T1000 (cell line): ENCODE measurements at places on chromosomes 2 and 18.

- DNase-seq = no peak
Observed at GRCh38 chr2:60486067-60486466, 67.4 kb downstream of the BCL11A start.

DNA sequence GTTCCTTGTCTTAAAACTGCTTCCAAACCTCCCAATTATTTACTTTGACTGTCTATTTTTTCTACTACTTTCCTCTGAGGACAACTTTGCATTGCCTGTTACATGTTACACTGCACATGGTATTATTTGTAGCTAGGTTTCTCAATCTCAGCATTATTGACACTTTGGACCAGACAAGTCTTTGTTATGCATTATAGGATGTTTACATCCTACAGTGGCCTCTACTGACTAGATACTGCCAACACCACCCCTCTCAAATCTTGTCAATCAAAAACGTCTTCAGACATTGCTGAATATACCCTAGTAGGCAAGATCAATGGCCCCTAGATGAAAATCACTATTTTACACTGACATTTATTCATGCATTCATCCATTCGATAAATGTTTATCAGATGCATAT is 129.6 kb upstream of the DNAJC10 start:
- DNase-seq = no peak

GRCh38 chr2:85899284-85899683 is 10.5 kb upstream of the ST3GAL5 start:
- DNase-seq = no peak

GRCh38 chr2:193818801-193819499 is 1624.2 kb upstream of the TMEFF2 start:
- no peak for DNase-seq

- DNase-seq = no peak
Observed at GRCh38 chr2:132678483-132678882, 8.5 kb upstream of the LYPD1 start.
